Panc1 (cell line): ENCODE measurements at places on chromosomes 7 and 10. TPM values are rescaled to one million over a fixed set of nuclear protein-coding genes. Genes with fewer than 3 reads are reported as not detected.

COL17A1 gene
- 0.26 TPM for total RNA-seq

ELFN1 gene
- total RNA-seq: 39.0 TPM

SPDYE2 gene
- total RNA-seq: not detected

HTR5A gene
- not detected for total RNA-seq

LEP gene
- not detected for total RNA-seq

GPR22 gene
- total RNA-seq: not detected

EVX1 gene
- total RNA-seq: 0.10 TPM

ACSM6 gene
- not detected for total RNA-seq

DNA sequence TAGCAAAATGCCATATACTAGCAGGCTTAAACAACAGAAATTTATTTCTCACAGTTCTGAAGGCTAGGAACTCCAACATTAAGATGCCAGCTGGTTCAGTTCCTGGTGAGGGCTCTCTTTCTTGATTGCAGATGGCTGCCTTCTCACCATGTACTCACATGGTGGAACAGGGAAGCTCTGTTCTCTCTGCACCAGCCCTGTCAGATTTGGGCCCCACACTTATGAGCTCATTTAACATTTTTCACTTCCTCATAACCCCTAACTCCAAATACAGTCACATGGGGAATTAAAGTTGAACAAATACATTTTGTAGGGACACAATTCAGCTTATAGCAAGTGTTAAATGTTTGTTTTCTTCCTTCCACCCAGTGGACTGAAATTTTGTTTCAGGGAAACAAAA is 218.6 kb upstream of the TAC1 start:
- no peaks in the 10 kb centered on the region for H3K4me1 ChIP-seq
- H3K4me3 ChIP-seq: no peak overlapping the region
- no peak overlapping the region for H3K27ac ChIP-seq
- no peaks in the 10 kb centered on the region for H3K36me3 ChIP-seq
- no peak for DNase-seq
- peaks cover 9% of the 10 kb centered on the region for H3K27me3 ChIP-seq

- H3K36me3 ChIP-seq: no peaks in the 10 kb centered on the region
- DNase-seq: no peak
- H3K4me3 ChIP-seq: no peak overlapping the region
- H3K27ac ChIP-seq: no peak overlapping the region
- no peaks in the 10 kb centered on the region for H3K27me3 ChIP-seq
These were observed 7.7 kb downstream of the AGR3 start for GRCh38 chr7:16874066-16874465.

DNA sequence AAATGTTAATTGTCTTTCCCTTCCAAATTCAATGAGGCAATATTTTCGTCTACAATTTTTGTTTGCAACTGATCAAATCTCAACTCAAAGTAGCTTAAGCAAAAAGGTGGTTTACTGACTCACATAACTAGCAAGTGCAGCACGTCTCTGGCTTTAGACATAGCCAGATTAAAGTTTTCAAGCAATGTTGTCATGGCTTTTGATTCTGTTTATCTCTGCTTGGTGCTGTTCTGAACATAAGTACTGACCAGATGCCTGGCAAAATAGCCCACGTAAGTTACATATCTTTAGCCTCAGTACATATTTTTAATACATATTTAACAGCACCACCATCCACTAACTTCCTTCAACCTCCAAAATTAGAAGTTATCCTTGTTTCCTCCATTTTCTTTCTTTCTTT is 877.9 kb downstream of the KCNMA1 start:
- H3K4me3 ChIP-seq: no peak overlapping the region
- H3K4me1 ChIP-seq: no peaks in the 10 kb centered on the region
- H3K27ac ChIP-seq: no peak overlapping the region

GRCh38 chr7:527723-528122 is 8.1 kb upstream of the PDGFA start:
- no peak for DNase-seq
- no peaks in the 10 kb centered on the region for H3K36me3 ChIP-seq
- no peaks in the 10 kb centered on the region for H3K27me3 ChIP-seq
- H3K4me1 ChIP-seq: peaks cover 10% of the 10 kb centered on the region
- no peak overlapping the region for H3K4me3 ChIP-seq

- peaks cover 7% of the 10 kb centered on the region for H3K36me3 ChIP-seq
- no peak overlapping the region for H3K4me3 ChIP-seq
- H3K4me1 ChIP-seq: no peaks in the 10 kb centered on the region
These were observed 12.1 kb downstream of the BRAT1 start for GRCh38 chr7:2542916-2543871.

GRCh38 chr10:44925224-44925623 is 14.1 kb downstream of the TMEM72 start:
- H3K4me1 ChIP-seq: no peaks in the 10 kb centered on the region
- H3K4me3 ChIP-seq: no peak overlapping the region
- no peak for DNase-seq
- H3K36me3 ChIP-seq: no peaks in the 10 kb centered on the region
- no peaks in the 10 kb centered on the region for H3K27me3 ChIP-seq

DNA sequence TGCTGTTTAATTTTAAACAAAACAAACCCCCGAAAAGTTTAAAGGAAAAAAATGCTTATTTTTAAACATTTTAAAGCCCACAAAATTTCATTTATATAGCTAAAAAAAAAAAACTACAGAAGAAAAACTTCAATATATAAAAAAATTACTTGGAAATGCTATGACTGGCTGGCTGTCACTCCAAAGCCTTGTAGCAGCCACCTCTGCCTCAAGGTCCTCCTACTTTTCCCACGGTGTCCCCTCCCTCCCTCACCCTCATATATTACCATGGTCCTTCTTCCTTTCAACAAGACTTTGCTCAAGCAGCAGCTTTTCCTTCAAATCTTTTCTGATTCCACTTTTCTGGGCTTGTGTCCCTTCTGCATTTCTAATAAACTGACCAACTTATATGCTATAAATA is 122.0 kb downstream of the TPK1 start:
- H3K36me3 ChIP-seq: no peaks in the 10 kb centered on the region
- DNase-seq: no peak
- no peaks in the 10 kb centered on the region for H3K4me1 ChIP-seq
- no peak overlapping the region for H3K27ac ChIP-seq

GRCh38 chr7:23373151-23374004 is 74.2 kb downstream of the MALSU1 start:
- no peaks in the 10 kb centered on the region for H3K36me3 ChIP-seq
- no peak overlapping the region for H3K27ac ChIP-seq
- H3K27me3 ChIP-seq: no peaks in the 10 kb centered on the region
- DNase-seq: no peak
- H3K4me3 ChIP-seq: no peak overlapping the region

GRCh38 chr10:117455346-117455745 is 80.1 kb upstream of the PDZD8 start:
- no peaks in the 10 kb centered on the region for H3K4me1 ChIP-seq
- no peaks in the 10 kb centered on the region for H3K27me3 ChIP-seq
- no peak overlapping the region for H3K27ac ChIP-seq

DNA sequence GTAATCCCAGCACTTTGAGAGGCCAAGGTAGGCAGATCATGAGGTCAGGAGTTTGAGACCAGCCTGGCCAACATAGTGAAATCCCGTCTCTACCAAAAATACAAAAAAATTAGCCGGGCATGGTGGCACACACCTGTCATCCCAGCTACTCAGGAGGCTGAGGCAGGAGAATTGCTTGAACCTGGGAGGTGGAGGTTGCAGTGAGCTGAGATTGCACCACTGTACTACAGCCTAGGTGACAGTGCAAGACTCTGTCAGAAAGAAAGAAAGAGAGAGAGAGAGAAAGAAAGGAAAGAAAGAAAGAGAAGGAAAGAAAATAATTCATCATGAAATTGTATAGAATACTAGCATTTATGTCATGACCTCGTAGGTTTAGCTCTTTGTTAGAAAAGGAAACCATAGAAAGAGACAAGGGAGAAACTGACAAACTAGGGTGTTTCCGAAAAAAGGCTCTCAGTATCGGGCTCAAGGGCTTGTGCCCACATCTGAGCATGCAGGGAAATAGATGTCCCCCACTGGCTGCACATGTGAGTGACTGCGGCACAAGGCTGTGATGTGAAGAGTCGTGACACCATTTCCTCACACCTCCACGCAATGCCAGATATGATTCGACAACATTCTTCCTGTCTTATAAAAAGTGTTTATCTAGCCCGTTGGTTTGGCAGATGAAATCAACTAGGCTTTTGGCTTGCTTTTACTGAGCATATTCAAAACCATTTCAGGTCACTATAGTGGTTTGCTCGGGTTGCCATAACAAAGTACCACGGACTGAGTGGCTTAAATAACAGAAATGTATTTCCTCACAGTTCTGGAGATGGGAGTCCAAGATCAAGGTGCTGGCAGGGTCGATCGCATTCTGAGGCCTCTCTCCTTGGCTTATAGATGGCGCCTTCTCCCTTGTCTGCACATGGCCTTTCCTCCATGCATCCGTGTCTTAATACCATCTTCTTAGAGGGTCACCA is 2.0 kb downstream of the SRGN start:
- H3K4me3 ChIP-seq: no peak overlapping the region
- H3K27me3 ChIP-seq: no peaks in the 10 kb centered on the region
- no peak for DNase-seq
- H3K36me3 ChIP-seq: no peaks in the 10 kb centered on the region
- peaks cover 2% of the 10 kb centered on the region for H3K4me1 ChIP-seq
- no peak overlapping the region for H3K27ac ChIP-seq
